NCI-H446 treated with DMSO at 0.1 percent for 48 hours (cell line): ENCODE measurements at places on chromosomes 13 and 19.

DNA sequence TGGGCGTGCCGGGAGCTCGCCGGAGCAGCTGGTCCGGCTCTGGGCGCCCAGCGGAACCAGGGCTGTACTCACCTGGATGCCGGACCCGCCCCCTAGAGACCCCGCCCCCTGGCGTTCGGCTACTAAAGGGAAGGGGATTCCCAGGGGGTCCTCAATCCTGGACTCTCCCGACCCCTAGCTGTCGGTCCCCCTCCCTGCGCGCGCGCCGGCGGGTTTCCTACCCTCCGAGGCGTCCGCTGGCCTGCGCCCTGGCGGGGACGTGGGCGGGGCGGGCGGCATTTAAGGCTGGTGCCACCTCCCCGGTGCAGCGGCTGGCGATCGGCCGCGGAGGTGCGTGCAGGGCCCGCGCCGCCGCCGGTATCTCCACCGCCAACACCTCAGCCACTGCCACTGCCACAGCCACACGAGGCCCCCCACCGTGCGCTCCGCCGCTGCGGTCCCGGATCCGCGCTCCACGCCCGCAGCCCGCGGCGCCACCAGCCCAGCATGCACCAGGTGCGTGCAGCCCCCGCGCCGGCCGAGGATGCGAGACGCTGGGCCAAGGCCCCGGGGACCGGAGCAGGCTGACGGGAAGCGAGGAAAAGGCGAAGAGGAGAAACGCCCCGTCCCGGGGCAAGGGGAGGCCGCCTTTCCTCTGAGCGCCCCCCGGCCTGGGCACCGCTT lies at the start of gene ATP12A:
Gene ATP12A (plus strand): TSS at position 151 of the 663 bp plus-strand sequence. CDS start 336 bp downstream, at position 487.
- no peak for DNase-seq

- DNase-seq, result no peak
Observed at GRCh38 chr19:16226184-16226591, 28.5 kb downstream of the AP1M1 start.

- no peak for DNase-seq
Observed at GRCh38 chr13:56314765-56315164, 826.0 kb upstream of the PRR20A start.

GRCh38 chr19:18170714-18171255 lies 2.8 kb upstream of the IFI30 start:
- DNase-seq, result no peak

DNA sequence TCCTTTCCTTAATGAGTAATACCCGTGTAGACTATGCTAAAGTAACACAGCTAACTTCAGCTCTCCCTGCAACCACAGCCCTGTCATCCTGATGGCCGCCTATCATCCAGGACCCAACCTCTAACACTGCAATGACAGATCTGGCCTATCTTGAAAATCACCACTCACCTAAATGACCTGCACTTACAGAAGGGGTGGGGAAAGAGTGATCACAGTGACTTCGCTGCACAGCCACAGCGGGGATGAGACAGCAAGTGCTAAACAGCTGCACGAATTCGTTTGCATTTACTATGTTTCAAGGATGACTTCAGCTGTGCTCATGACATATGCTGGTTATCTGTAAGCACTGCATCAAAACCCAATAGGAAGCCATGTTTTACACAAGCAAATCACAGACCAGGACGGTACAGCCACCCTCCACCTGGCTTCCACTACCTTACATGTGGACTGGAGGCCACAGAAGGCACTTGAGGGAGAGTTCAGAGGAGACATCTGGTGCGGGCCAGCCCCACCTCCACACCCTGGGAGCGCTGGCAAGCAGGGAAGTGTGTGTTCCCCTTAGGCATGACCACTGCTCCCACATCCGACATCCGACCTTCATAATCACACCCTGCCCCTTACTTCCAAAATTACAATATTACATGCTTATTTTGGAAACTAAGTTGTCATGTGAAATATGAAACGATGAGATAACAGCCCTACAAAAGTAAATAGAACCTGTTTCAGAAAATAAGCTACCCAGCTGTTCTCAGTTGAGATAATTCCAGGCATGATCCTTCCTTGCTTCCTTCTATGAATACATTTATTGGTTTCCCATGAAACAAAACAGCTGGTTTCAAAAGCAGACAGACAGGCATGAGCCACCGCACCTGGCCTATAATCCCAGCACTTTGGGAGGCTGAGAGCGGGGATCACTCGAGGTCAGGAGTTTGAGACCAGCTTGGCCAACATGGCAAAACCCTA lies 95.7 kb downstream of the STK24 start:
- no peak for DNase-seq

DNA sequence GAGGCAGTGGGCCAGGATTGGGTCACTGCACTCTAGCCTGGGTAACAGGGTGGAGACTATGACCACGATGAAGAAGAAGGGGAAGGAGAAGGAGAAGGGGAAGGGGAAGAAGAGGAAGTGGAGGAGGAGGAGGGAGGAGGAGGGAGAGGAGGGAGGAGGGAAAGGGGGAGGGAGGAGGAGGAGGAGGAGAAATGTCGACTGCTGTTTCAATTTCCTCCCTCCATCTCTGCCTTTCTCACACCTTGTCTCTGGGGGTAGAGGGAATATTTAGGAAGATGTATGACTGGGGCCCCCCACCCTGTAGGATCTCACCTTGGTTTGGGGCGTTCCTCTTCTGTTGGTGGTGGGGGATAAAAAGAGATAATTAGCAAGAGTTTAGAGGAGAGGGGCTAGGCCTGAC lies 3.8 kb downstream of the TNNT1 start:
- no peak for DNase-seq

DNA sequence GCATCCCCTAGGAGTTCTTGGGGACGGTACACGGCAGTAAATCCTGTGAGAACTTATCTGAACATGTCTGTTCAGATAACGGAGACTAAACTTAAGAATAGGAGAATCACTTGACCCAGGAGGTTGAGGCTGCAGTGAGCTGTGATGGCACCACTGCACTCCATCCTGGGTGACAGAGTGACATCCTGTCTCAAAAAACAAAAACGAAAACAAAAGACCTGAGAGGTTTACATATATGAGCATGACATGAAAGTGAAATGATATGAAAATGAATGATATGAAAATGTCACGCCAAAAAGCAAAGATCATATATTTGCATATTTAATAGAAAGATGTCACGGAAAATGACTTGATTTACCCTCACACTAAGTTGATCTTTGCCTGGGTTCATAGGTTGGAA lies 5.8 kb downstream of the ZNF175 start:
- no peak for DNase-seq

- DNase-seq, result no peak
Observed at GRCh38 chr13:45787346-45787745, 64.2 kb downstream of the SIAH3 start.

GRCh38 chr13:112434937-112435523 lies 58.9 kb downstream of the SPACA7 start:
- no peak for DNase-seq

DNA sequence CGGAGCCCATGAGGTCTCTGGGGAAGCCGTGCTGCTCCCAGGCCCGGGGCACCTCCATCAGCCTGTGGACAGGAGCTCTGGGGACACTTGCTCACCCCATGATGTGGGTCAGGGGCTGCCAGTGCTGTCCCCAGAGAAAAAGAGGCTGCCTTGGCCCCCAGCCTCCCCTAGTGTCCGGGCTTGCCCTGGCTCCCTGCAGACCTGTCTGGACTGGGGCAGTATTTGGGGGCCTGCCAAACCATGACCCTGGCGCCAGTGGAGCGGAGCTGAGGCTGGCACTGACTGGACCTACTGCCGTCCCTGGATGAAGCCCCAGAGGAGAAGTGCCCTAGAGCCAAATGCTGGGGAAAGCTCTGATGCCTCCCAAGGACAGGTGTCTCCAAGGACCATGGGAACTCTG lies 30.4 kb downstream of the ELAVL1 start:
- DNase-seq, result no peak

DNA sequence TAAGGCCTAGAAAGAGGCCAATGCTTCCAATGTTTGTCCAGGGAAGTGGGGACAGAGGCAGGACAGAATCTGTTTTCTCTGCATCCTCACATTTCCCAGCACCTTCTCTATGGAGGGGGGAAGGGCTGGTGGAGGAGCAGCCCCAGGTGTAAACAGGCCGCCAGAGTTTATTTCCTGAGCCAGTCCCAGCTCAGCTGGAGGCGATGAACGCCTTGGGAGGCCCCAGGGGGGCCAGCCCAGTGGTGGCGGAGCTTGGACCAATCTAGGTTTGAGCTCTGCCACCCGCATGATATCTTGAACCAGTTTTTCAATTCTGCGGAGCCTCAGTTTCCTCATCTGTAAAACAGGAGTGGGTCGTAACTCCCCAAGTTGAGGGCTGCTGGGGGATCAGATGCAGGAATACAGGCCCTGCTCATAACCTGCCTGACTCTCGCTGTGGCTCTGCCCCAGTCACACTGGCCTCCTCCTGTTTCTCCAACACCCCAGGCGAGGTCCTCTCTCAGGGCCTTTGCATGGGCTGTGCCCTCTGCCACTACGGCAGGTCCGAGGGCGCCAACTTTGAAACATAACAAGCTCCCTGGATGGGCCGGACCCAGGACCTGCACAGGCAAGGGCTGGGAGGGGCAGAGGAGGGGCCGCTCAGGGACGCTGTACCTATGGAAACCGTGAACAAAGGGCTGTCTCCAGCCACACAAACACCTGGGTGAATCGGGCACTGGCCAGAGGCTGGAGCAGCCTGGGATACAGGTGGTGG lies 1.1 kb downstream of the TNFAIP8L1 start:
- DNase-seq, result no peak

GRCh38 chr13:99083981-99084380 lies 106.1 kb upstream of the DOCK9 start:
- no peak for DNase-seq

- DNase-seq, result peak; percentile 36
Observed at GRCh38 chr19:46759817-46760333, 13.6 kb upstream of the STRN4 start.

- no peak for DNase-seq
Observed at GRCh38 chr13:51666374-51666773, 82.1 kb downstream of the WDFY2 start.

DNA sequence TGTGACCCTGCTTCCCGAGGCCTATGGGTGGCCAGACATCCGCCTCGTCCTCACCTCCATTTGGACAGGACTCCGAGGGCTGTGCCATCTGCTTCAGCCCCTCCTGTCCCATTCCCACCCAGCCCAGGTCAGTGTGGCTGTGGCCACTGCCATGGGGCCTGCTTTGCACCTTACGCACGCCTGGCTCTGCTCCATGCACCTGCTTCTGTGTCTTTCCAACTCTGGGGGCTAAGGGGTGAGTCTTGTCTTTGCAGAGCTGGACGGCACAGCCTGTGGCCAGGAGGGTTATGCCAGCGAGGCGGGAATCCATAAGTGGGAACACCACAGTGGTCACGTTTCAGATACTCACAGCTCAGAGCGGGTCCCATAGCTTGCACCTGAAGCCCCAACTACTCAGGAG lies 5.2 kb upstream of the ZNF554 start:
- no peak for DNase-seq

GRCh38 chr19:48658483-48658882 lies 12.5 kb upstream of the CA11 start:
- DNase-seq, result no peak
